NCI-H1930 (cell line): ENCODE measurements at places on chromosomes 7 and 10.

GRCh38 chr7:122887198-122887597 is 938 bp upstream of the CADPS2 start:
- DNase-seq, result peak; percentile 65

DNA sequence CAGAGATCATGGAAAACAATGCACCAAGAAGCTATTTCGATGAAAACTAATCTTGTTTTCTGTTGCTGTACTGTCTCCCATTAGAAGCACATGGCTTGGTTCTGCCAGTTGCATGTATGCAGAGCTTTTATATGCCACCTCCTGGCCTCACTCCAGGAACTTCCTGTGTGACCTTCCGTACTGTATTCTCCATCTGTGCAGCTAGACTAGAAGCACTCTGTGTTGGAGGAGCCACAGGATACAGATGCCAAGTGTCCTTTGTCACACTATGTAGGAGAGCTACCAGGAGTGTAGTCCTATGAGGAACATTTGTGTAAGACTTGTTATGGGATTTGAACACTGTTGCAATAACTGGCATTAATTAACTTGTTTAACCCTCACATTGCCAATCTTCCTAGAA is 503.5 kb upstream of the TPK1 start:
- no peak for DNase-seq

GRCh38 chr10:5666008-5666840 is at the start of gene ASB13:
ASB13 (minus strand) TSS chr10:5666595; CDS start chr10:5666551, 44 bp downstream.
- no peak for DNase-seq

DNA sequence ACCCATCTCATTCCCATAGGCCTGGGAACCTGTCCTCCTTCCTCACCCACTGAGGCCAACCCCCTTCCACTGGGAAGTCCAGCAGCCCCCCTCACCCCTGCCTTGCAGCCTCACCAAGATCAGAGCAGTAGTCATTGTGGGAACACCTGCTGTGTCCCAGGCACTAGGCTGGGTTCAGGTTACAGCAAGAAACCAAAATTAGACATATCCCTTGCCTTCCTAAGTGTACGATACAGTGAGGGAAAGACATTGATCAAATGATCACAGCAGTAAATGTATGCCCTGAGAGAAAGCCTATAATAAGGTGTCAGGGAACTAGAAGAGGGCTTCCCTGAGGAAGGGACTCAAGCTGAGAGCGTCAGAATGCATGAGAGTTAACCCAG is 17.0 kb upstream of the C10orf105 start:
- no peak for DNase-seq
